Hair follicular keratinocyte (primary cell): ENCODE measurements at places on chromosomes 11 and 22. TPM values are rescaled to one million over a fixed set of nuclear protein-coding genes. Genes with fewer than 3 reads are reported as not detected.

Gene MMP1
- 30.6 and 57.7 TPM in 2 replicates for total RNA-seq

Gene MAJIN
- not detected in 2 replicates for total RNA-seq

Gene OR8D4
- not detected in 2 replicates for total RNA-seq

Gene KCTD14
- total RNA-seq: 16.0 and 16.9 TPM in 2 replicates

Gene APOA4
- not detected in 2 replicates for total RNA-seq

Gene C22orf31
- total RNA-seq: not detected in 2 replicates

Gene HTR3B
- not detected in 2 replicates for total RNA-seq

Gene CWF19L2
- 6.1 and 12.5 TPM in 2 replicates for total RNA-seq

Gene GNG3
- not detected in 2 replicates for total RNA-seq

Gene XNDC1N
- total RNA-seq: 7.0 and 10.1 TPM in 2 replicates

Gene MISFA
- not detected in 2 replicates for total RNA-seq

Gene SLC6A5
- total RNA-seq: not detected in 2 replicates

Gene ZNF214
- total RNA-seq: 1.1 and 2.1 TPM in 2 replicates

Gene FERMT3
- 0.08 and 0.91 TPM in 2 replicates for total RNA-seq

Gene FGF19
- 0.15 and 0.16 TPM in 2 replicates for total RNA-seq

Gene C22orf15
- total RNA-seq: not detected in 2 replicates

Gene CABP4
- not detected in 2 replicates for total RNA-seq

Gene MUC2
- total RNA-seq: not detected in 2 replicates

Gene OR10D3
- not detected in 2 replicates for total RNA-seq

Gene ARL14EP
- 8.9 and 15.9 TPM in 2 replicates for total RNA-seq

Gene ACTN3
- not detected in 2 replicates for total RNA-seq

Gene AHNAK
- total RNA-seq: 176 and 366 TPM in 2 replicates

Gene NPAS4
- total RNA-seq: not detected in 2 replicates

Gene GRK3
- 5.0 and 6.6 TPM in 2 replicates for total RNA-seq

Gene OR8G1
- not detected in 2 replicates for total RNA-seq

Gene ARHGAP42
- 1.2 and 2.3 TPM in 2 replicates for total RNA-seq

Gene OR5AL1
- total RNA-seq: not detected in 2 replicates

Gene PIK3IP1
- 13.8 and 35.1 TPM in 2 replicates for total RNA-seq

Gene MRGPRX3
- total RNA-seq: 24.1 and 45.6 TPM in 2 replicates

Gene SMIM38
- not detected in 2 replicates for total RNA-seq

Gene LYVE1
- total RNA-seq: not detected in 2 replicates

Gene PGA4
- not detected in 2 replicates for total RNA-seq

Gene MMP13
- 0.16 TPM in 1 of 2 replicates, not detected in the other for total RNA-seq

Gene OR4D10
- total RNA-seq: not detected in 2 replicates

Gene SYT7
- total RNA-seq: 3.6 and 10.8 TPM in 2 replicates

Gene MOB2
- 20.0 and 32.6 TPM in 2 replicates for total RNA-seq

Gene NDUFS3
- 75.5 and 101 TPM in 2 replicates for total RNA-seq

Gene TENM4
- 9.4 and 15.3 TPM in 2 replicates for total RNA-seq

Gene RFPL3
- not detected in 2 replicates for total RNA-seq

Gene ZDHHC8
- 15.9 and 16.7 TPM in 2 replicates for total RNA-seq

Gene CELSR1
- 25.6 and 52.6 TPM in 2 replicates for total RNA-seq

Gene FAM181B
- 0.38 and 1.2 TPM in 2 replicates for total RNA-seq

Gene MS4A7
- not detected in 2 replicates for total RNA-seq

Gene CYP2D6
- total RNA-seq: 0.04 and 0.47 TPM in 2 replicates

Gene GVQW3
- 0.16 and 0.38 TPM in 2 replicates for total RNA-seq

Gene CARD16
- total RNA-seq: 5.5 and 7.5 TPM in 2 replicates

Gene TRIM29
- 178 and 186 TPM in 2 replicates for total RNA-seq

Gene RNASEH2C
- total RNA-seq: 48.7 and 94.1 TPM in 2 replicates

Gene OR52I1
- not detected in 2 replicates for total RNA-seq

Gene HYOU1
- 214 and 216 TPM in 2 replicates for total RNA-seq

Gene SCN4B
- total RNA-seq: 2.5 and 7.8 TPM in 2 replicates
